ENCODE measurements at places on chromosomes 16 and 17.

GRCh38 chr17:17044846-17045561 lies 2.7 kb downstream of the MPRIP start:
- DNase-seq: no peak

- peak; percentile 21 for DNase-seq
Observed at GRCh38 chr17:7851438-7852261, 3.2 kb upstream of the TMEM88 start.

DNA sequence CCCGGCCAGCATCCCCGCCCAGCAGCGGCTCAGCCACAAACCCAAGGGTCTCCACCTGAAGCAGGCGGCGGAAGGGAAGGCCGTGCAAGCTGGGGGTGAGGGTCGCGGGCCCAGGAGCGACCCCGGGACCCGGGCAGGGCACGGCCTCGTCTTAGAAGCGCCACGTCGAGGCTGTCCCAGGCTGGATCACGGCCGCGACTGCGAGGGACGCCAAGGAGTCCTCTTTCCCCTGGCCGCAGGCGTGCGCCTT lies 538 bp upstream of the CCNF start:
- no peak for DNase-seq

GRCh38 chr16:8459085-8459733 lies 131.1 kb downstream of the TMEM114 start:
- no peak for DNase-seq

DNA sequence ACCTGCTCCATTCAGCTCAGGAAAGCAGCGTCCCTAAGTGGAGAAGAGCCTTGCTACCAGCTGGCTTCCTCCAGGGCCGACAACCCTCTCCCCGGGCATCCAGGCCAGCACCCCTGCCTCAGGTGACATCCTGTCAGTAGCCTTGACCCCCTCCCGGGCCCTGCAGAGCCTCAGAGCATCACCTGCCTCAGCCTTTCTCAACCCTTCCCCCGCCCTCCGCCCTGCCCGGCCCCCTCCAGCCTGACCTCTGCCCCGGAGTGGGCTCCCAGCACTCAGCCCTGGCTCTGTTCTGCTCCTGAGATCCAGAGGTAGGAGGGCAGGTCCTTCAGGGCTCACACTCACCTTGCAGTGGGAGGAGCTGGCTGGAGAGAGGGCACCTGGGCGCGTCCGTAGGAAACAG lies 73.8 kb upstream of the METRNL start:
- DNase-seq: no peak

DNA sequence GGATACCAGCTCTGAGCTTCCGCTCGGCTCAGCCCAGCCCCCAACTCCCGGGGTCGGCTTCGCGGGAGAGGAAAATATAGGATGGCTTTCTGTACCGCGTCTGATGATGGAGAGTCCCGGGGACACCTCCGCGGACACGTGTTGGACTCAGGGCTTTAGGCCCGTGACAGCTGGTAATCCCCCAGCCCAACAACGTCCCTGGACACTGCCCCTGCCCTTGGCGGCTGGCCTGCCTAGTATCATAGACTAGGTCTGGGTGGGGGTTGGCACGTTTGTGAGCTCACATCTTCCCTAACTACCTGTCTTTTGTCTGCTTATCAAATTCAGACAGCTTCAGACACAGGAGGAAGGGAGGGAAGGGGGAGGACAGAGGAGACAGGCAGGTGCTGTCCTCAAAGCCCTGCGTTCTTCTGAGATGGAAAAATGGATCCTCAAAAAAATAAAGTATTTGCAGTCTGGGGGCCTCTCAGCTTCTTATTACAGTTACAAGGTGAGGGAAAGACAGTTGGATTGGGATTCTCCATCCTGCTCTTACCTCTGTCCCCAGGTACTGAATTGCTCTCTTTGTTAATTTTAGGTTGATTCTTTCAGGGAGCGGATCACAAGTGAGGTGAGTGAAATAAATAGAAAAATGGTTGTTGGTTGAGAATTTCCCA lies 698 bp downstream of the PSME3 start:
- DNase-seq: no peak

DNA sequence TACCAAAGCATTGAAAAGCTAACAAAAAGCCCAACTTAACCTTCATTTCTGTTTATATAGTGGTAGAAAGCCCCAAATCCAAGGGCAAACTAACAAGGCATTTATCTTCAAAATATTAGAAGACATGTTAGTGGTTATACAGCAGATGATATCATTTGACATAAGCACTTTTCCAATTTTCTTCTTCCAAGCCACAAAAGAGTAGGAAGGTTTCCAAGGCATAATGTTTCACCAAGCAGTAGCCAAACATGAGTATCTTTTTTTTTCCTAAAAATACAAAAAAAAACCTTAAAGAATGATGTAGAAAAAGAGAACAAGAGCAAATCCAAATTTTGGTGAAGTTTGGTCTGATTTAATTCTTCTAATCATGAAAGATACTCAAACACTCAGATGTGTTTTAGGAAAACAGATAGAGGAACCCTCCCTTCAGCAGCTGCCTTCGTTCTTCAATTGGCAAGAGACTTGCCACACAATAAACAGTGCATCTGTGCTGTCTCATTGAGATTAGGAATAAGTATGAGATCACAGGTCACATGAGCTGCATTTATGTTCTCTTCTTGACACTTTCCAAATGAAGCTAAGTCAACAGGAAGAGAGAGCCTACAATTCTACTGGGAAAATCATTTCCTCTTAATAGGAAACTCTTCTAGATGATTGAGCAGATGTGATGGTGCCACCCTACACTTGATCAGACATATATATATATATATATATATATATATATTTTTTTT lies 106.7 kb downstream of the TTC19 start:
- DNase-seq: no peak

GRCh38 chr16:30185683-30186421 lies 2.5 kb downstream of the CORO1A start:
- DNase-seq: no peak

DNA sequence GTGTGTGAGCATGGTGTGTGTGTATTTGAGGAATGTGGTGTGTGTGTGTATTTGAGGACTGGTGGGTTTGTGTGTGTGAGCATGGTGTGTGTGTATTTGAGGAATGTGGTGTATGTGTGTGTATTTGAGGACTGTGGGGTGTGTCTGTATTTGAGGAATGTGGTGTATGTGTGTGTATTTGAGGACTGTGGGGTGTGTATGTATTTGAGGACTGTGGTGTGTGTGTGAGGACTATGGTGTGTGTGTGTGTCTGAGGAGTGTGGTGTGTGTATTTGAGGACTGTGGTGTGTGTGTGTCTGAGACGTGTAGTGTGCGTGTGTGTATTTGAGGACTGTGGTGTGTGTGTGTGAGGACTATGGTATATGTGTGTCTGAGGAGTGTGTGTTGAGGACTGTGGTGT lies 18.0 kb upstream of the CACNG1 start:
- DNase-seq: no peak

DNA sequence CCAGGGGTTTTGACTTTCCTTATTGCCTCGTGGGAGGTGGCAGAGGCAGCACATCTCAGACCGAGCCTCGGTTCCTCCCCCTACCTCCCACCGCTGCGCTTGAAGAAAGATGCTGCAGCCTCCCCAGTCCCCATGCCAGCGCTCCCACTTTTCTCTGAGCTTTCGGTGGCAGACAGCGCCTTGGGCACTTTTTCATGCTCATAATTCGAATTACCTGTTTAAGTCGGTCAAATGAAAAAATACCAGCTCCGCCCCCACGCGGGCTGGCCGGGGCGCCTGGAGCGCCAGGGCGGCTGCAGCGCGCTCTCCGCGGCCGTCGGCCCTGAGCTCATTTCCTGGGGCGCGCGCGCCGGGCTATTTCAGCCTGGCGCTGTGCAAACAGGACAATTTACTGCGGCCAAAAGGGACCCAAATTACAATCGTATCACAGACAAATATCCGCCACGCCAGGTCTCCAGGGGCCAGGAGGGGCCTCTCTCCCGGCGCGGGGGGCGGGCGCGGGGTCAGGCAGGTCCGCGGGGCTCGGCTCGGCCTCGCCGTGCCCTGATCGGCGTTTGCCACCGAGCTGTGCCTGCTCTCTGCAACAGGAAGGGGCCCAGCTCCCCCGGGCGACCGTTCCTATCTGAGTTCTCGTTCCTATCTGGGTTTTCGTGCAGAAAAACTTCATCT lies 45.0 kb downstream of the SOST start:
- no peak for DNase-seq

DNA sequence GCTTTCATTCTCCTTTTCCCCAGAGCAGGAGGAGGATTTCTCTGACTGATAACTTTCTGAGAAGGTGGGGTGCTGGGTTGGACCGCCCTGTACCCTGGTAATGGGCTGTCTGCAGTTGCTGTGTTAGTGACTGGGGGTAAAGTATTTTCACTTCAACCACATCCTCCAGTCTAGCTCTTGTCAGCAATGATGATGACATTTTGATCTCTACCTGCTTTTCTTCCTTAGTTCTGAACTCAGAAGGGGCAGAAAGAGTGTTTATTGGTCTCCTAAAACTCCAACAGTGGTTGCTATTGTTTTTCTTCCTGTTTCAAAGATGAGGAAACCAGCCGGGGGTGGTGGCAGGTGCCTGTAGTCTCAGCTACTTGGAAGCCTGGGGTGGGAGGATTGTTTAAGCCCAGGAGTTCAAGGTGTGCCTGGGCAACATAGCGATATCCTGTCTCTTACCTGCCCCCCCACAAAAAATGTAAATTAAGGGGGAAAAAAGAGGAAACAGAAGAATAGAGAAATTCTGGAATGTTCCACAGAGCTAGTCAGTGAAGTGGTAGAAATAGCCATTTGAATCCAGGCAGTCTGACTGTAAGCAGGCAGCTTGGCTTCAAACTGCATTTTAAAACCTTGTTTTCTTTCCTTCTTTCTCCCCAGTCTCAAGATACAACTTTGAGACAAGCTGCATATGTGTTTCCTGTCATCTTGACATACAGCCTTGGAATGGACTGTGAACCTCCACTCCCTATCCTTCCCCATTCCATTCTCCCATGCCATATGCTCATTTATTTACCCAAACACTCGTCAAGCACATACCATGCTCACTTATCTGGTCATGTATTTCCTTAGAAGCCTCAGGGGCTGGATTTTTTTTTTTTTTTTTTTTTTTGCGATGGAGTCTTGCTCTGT lies 3.3 kb upstream of the N4BP1 start:
- no peak for DNase-seq

GRCh38 chr17:39867084-39867879 lies 720 bp upstream of the ZPBP2 start:
- DNase-seq: no peak

- DNase-seq: peak; percentile 55
Observed at GRCh38 chr17:1486802-1487695, 5.4 kb downstream of the MYO1C start.

- no peak for DNase-seq
Observed at GRCh38 chr17:30173649-30174048, 57.0 kb downstream of the NSRP1 start.

DNA sequence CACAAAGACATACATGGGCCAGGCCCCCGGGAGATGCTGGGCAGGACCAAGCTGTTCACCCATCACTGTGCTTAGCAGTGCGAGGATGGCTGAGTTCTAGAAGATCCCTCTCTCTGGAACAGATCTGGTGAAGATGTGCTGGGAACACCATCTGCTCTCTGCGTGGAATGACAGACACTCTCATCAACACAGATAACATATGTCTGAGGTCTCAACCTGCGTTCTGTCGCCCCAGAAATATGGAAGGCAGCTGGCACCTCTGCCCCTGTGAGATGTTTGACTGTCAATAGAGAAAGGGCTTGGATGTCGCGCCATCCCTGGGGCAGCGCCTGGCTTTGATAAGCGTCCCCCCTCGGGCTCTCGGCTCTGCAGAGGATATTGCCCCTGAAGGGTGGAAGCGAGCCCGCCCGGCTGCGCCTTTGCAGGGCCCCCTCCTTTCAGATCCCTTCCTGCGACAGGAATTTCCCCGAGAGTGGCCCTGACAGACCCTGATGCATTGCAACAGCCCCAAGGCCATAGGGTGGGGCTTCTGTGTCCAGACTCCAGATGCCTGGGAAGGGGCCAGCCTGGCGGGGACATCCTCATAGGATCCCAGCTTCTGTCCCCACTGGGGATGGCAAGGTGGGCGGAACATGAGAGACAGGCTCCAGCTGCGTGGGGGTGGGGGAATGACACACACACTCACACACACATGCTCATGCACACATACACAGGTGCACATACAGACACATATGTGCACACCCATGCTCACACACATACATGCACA lies 86.9 kb upstream of the ZNF469 start:
- DNase-seq: no peak

- no peak for DNase-seq
Observed at GRCh38 chr16:79391395-79391794, 209.1 kb downstream of the MAF start.

DNA sequence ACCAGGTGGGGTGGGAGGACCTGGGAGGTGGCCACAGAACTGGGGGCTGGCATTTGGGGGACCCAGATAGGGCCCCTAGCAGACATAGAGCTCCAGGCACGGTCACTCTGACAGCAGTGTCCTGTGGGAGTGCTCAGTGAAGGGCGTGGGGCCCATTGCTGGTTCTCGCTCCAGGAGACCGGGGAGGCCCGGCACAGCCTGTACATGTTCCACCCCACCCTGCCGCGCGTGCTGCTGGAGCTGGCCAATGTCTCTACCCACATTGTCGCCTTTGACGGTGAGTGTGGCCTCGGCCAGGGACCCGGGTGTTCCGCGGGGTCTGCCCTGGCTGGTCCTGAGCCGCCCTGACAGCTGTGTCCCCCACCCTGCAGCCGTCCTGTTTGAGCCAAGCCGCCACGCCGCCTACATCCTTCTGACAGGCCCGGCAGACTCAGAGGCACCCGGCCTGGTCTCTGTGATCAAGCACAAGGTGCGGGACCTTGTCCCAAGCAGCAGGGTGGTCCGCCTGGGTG lies 11.2 kb downstream of the RGS11 start:
- no peak for DNase-seq

DNA sequence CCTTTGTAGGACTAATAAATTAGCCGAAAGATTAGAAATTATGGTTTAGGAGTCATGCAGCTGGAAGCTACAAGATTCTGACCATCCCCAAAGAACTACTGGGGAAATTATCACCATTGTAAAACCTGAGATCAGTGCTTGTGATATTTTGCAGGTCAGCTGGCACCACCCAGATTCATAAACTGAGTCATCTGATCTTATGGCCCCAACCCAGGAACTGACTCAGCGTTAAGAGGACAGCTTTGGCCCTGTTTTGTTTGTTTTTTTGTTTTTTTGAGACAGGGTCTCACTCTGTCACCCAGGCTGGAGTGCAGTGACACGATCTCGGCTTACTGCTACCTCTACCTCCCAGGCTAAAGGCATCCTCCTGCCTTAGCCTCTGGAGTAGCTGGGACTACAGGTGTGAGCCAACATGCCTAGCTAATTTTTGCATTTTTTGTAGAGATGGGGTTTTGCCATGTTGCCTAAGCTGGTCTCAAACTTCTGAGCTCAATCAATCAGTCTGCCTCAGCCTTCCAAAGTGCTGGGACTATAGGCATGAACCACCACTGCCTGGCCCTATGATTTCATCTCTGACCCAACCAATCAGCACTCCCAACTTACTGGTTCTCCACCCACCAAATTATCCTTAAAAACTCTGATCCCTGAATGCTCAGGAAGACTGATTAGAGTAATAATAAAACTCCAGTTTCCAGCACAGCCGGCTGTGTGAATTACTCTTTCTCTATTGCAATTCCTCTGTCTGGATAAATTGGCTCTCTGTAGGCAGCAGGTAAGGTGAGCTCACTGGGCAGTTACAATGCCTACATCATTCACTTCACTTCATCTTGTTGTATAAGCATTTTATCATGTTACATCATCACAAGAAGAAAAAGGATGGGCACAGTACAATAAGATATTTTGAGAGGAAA lies 79.4 kb upstream of the KSR1 start:
- DNase-seq: peak; percentile 70
